Brain pericyte (primary cell): ENCODE measurements at places on chromosomes 4 and X.

GRCh38 chr4:8586671-8587468 is 5.7 kb upstream of the CPZ start:
- DNase-seq, result no peak

DNA sequence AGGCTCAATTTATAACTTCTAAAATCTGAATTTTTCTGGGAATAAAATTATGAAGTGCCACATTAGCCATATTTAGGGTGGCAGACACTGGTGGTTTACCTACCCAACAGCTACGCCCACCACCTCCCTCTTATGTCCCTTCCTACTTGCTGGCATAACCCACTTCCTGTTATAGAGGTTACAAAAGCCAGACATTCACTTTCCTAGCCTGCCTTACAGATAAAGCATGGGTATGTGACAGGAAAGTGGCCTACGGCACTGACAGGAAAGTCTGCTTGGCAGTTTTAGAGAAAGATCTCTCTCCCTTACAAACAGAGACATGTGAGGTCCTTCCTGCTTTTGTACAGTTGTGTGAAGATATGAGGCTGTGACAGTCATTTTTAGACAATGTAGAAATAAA is 12.4 kb downstream of the DDX53 start:
- no peak for DNase-seq

DNA sequence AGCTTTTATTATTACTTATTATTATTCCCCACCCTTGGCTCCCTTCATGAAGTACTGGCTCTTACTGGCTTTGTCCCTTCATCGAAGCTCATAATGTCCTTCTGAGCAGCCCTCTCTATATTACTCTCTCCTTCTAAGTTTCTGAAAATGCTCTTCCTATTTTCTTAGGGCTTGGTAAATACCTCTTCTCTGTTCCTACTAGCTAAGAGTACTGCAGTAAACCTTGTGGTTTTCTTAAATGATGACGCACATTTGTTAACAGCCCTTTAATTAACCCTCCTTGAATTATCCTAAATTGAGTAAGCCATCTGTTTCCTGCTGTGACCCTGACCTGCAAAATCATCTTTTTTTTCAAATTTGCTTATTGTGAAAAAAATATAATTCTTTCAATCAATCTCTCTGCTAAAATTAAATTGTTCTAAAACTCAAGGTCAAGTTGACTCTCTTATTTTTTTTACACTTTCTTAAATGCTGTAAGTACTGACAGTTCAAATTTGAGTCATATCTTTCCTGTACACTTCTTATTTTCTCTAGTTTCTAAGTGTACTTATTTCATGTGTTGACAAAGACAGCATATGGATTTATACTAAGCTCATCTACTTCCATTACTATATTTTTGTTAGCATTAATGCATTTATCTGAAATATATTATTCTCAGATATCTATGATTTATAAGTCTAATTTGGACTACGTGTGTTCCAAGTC is 148.9 kb downstream of the ADAM29 start:
- DNase-seq, result no peak

- no peak for DNase-seq
These were observed 199.3 kb upstream of the ADAMTS3 start for GRCh38 chr4:72768364-72768763.

- no peak for DNase-seq
These were observed 37.8 kb downstream of the SPCS3 start for GRCh38 chr4:176357359-176358082.

- no peak for DNase-seq
These were observed 734 bp downstream of the STOX2 start for GRCh38 chr4:183905593-183906488.

DNA sequence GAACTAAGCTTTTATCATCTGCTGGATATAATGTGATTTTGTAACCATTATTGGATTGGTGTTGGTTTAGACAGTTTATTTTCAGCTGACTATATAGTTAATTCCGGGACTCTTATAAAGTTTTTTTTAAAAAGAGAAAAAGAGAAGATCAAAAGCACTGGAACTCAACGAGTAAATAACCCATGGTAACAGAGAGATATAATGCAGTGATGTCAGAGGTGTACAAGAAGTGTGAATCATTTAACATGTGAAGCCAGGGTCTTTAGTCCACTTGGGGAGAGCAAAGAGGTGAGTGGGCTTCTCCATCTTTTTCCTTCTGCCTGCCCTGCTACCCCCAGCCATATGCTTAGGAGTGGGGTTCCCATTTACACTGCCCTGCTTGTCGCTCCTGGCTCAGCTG is 3.2 kb downstream of the TMEM165 start:
- no peak for DNase-seq

DNA sequence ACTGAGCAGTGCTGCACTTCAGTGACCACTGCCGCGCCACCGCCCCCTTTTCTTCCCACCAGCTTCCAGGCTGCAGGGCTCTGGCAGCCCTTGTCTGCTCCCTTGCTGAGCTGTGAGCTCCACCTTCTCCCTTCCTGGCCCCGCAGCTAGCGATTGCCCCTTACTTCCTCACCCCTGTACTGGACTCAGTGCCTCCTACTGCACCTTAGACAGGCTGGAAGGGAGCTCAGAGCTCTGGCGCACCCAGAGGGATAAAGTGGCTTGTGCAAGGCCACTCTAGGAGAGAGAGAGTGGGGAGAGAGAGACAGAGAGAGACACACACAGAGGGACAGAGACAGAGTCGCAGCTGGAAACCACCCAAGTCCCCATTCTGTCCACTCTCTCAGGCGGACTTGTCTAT is 6.0 kb downstream of the RASL11B start:
- no peak for DNase-seq

DNA sequence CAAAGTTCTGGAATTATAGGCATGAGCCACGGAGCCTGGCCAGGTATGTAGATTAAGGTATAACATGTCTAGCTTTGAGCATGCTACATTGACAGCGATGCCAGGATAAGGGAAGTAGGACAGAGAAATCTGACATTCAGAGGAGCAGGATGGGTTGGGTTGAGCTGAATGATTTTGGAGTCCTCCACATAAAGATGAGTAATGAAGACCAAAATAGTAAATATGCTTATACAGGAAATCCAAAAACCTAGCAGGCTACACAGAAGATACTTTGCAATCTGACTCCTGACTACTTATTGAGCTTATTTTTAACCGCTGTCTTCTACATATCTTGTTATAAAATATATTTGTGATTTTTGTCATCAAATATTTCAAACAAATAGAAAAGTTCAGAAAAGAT is 69.7 kb downstream of the PDGFC start:
- no peak for DNase-seq

DNA sequence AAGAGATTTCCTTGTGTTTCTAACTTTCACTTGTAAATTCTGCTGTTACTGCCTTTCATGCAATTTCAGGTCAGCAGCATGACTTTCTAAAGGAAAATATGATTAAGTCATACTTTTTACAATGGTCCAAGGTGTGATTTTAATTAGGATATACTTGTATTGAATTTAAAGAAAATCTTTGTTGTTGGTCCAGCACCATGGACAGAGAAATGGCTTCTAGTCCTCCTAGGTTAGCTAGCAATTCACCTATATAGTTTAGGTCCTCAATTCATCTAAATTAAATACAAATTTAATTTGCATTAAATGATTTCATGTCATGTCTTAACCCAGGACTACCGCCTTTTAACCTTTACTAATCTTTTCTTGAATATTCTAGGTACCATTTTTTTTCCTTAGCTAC is 304.9 kb upstream of the RPS6KA3 start:
- DNase-seq, result no peak

- DNase-seq, result no peak
These were observed 369.3 kb downstream of the FBXW7 start for GRCh38 chr4:152166567-152166966.

- no peak for DNase-seq
These were observed 89.6 kb downstream of the C4orf51 start for GRCh38 chr4:145769450-145770037.

- no peak for DNase-seq
These were observed 220.3 kb upstream of the CTSO start for GRCh38 chr4:156173937-156174336.
